ENCODE measurements at places on chromosomes 7 and 10.

- no peak for DNase-seq
Observed at GRCh38 chr10:113613977-113614690, 49.7 kb downstream of the NRAP start.

DNA sequence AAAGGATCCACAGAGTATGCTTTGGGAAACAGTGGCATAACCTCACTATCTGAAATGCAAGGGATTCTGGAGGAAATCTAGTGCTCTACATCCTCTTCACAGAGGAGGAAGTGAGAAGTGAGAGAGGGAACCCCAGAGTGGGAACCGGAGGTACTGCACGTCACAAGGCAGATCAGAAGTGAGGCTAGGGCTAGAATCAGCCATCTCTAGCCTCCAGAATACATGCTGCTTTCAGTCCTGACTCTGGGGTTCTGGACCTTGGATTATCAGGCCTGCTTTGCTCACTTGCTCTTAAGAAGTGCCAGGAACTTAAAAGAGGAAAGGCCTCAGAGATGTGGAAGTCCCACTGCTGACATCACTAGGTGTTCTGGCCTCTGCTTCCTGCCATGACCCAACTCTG is 25.7 kb downstream of the ZNF503 start:
- no peak for DNase-seq

DNA sequence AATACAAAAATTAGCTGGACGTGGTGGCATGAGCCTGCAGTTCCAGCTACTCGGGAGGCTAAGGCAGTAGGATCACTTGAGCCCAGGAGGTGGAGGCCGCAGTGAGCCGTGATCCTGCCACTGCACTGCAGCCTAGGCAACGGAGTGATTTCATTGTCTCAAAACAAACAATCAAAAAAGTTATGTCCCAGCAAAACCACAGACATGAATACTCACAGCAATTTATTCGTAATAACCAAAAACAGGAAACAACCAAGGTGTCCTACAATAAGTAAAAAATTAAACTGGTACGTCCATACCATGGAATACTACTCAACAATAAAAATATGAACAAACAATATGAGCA is 11.6 kb upstream of the CYTH3 start:
- peak; percentile 66 for DNase-seq

GRCh38 chr10:132117636-132118190 is 52.0 kb downstream of the JAKMIP3 start:
- DNase-seq, result no peak

GRCh38 chr10:114766470-114766869 is 55.1 kb upstream of the FHIP2A start:
- no peak for DNase-seq

- DNase-seq, result no peak
Observed at GRCh38 chr7:46993396-46993795, 588.5 kb downstream of the TNS3 start.

DNA sequence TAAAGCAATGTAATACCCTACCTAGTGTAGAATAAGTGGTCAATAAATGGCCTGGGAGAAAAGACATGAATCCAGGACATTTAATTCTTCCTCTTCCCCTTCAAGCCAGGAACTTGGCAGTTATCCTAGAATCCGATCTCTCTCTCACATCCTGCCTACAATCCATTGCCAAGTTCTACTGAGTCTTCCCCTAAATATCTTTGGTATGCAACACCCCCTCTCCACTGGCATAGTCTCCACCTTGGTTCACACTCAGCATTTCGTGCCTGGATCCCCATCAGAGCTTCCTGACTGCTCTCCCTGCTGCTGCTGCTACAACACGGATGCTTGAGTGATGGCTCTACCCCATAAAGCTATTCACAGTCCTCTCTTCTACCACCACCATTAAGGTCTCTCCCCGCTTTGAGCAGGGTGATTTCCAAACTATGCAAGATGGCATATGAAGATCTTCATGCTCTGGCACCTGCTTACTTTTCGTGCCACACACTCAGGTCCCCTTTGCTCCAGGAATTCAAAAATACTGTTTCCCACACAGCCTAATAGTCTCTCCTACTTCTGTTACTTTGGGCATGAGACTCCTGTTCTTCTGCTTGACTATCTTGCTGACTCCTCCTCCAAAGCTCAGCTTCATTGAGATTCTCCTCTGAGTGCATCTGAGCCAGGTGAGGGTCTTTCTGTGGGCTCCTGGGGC is 4.8 kb downstream of the ANK3 start:
- peak; percentile 99 for DNase-seq

DNA sequence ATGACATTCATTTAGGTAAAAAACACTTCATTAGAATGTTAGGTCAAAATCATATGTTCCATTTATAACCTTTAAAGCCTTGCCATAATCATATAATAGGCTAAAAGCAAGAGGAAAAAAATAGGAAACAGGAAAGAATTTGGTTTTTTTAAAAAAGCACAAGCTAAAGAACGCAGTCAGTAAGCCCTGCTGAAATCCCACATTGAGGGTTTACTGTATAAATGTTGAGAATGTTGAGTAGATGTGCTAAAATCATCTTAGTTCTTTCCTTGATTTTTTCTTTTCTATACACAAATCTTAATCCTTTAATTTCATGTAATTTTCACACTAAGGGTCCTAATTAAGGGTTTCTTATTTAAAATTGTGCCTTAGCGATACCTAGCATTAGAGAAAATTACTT is 133.0 kb downstream of the TSPAN12 start:
- no peak for DNase-seq

DNA sequence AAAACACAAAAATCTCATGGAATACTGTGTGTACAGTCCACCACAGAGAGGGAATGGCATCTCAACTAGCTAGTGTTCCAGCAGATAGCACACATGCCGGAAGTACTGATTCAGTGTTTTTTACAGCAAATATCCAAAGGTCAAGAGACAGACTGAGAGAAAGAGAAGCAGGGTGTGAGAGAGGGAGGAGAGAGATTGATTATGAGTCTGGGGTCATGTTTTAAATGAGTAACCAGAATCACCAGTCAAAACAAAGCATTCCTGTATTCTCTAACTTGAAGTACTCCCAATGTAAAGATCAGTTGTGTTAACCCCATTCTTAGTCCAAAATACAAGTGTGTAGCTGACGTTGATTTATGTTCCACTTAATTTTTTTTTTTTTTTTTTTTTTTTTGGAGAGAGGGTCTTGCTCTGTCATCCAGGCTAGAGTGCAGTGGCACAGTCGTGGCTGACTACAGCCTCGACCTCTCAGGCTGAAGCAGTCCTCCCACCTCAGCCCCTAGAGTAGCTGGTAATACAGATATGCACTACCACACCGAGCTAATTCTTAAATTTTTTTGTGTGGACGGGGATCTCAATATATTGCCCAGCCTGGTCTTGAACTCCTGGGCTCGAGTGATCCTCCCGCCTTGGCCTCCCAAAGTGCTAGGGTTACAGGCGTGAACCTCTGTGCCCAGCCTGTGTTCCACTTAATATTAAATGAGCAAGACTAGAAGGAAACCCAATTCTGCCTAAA is 114.2 kb downstream of the TAF3 start:
- no peak for DNase-seq

GRCh38 chr10:131004276-131004675 is 307.2 kb downstream of the TCERG1L start:
- no peak for DNase-seq

GRCh38 chr10:28986117-28986792 is 302.6 kb upstream of the LYZL1 start:
- peak; percentile 9 for DNase-seq

DNA sequence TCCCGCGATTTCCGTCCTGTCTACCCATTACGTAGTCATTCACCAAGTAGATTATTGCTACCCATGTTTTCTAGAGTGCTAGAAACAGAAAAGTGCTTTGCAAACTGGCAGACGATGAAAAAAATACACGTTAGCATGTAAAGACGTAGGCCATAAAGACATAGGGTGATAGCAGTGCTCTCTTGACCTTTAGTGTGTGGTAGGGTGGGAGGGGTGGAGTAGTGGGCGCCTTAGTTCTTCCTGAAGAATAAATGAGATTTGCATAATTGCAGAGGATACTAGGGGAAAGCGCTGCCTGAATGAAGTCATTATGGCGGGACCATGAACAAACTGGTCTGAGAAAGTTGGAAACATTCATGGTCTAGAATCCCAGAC is 948 bp downstream of the ZNF485 start:
- no peak for DNase-seq

DNA sequence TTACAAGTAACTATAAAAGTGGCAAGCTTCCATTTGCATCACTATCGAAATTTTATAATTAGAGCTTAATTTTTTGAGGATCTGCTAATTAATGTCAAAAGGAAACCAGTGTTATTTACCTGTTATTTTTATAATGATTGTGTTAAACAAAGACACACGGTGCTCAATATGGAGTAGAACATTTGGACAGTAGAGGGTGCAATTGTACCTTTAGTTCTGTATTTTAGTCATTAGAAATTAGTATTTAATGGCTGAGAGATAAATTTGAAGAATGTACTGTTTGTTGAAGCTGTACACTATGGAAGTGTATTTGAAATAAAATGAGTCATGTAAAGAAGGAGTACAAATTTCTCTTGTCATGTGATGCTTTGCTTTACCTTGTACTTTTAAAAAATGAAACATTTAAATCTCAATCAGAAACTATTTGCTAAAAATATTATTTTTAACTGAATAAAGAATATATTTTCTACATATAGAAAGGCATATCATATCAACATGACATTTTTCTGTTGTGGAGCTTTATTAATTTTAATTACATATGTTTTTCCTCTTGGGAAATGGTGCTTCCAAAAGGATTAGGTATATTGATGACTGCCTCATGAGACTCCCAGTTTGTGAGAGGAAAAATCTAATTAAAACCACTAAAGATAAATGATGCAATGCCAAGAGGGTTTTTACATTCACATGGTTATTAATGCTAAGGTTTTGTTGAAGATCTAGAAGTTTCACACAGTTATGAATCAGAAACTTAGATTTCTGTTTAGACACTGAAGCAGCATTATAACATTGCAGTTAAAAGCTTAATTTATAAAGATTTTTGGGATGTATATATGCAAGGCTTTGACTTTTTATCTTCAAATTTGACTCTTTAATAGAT is 10.4 kb upstream of the PRKG1 start:
- DNase-seq, result peak; percentile 55

All from EL (cell line).